Pericardium fibroblast (primary cell): ENCODE measurements at places on chromosomes 16 and 17. TPM values are rescaled to one million over a fixed set of nuclear protein-coding genes. Genes with fewer than 3 reads are reported as not detected.

BCO1 gene
- total RNA-seq: not detected in 2 replicates

FOXK2 gene
- 30.1 and 35.6 TPM in 2 replicates for total RNA-seq

RTN4RL1 gene
- 0.58 and 2.9 TPM in 2 replicates for total RNA-seq

KRTAP4-3 gene
- not detected in 2 replicates for total RNA-seq

SPATA32 gene
- not detected in 2 replicates for total RNA-seq

SLC13A2 gene
- not detected in 2 replicates for total RNA-seq

STAC2 gene
- total RNA-seq: 0.82 TPM in 1 of 2 replicates, not detected in the other

DHX58 gene
- 10.9 and 11.0 TPM in 2 replicates for total RNA-seq

CDYL2 gene
- 2.1 and 2.9 TPM in 2 replicates for total RNA-seq

MPP2 gene
- 2.6 TPM in 2 replicates for total RNA-seq

CAVIN1 gene
- total RNA-seq: 510 and 922 TPM in 2 replicates

MEIOC gene
- total RNA-seq: not detected in 2 replicates

SOX8 gene
- 0.70 and 1.1 TPM in 2 replicates for total RNA-seq

MYLK3 gene
- total RNA-seq: 0.17 and 3.6 TPM in 2 replicates

NCBP3 gene
- 9.7 and 16.1 TPM in 2 replicates for total RNA-seq

KRTAP4-4 gene
- total RNA-seq: not detected in 2 replicates

GGT6 gene
- total RNA-seq: not detected in 2 replicates

KRTAP4-2 gene
- not detected in 2 replicates for total RNA-seq

MT1H gene
- not detected in 2 replicates for total RNA-seq

BEAN1 gene
- 0.51 and 8.5 TPM in 2 replicates for total RNA-seq

GGA2 gene
- 22.4 and 35.5 TPM in 2 replicates for total RNA-seq

TOM1L1 gene
- total RNA-seq: 8.2 and 25.1 TPM in 2 replicates

PTGES3L gene
- 0.12 TPM in 1 of 2 replicates, not detected in the other for total RNA-seq
